ENCODE measurements at places on chromosomes 6 and 20. TPM values are rescaled to one million over a fixed set of nuclear protein-coding genes. Genes with fewer than 3 reads are reported as not detected.

DNA sequence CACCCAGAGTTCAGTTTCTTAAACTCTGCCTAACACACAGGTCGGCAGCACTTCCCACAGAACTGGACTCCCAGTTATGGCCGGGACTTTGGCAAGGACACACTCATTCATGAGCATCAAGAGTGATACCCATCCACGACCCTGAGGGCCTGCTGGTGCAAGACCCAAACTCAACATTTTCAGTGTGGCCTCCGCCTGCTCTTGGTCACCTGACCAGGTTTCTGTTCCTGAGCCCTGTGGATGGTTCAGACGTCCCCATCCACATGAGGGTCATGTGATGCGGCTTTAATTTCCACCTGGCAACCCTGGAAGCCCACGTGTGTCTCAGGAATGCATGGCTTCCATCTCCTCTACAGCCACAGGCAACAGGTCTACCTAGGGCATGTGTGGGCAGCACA, 245.3 kb downstream of the DLL1 start:
- DNase-seq = no peak

- no peak for DNase-seq
These were observed 6.4 kb downstream of the SERAC1 start for GRCh38 chr6:158161566-158162254.

- no peak for DNase-seq
These were observed 83.9 kb downstream of the KCNB1 start for GRCh38 chr20:49398401-49399144.

DNA sequence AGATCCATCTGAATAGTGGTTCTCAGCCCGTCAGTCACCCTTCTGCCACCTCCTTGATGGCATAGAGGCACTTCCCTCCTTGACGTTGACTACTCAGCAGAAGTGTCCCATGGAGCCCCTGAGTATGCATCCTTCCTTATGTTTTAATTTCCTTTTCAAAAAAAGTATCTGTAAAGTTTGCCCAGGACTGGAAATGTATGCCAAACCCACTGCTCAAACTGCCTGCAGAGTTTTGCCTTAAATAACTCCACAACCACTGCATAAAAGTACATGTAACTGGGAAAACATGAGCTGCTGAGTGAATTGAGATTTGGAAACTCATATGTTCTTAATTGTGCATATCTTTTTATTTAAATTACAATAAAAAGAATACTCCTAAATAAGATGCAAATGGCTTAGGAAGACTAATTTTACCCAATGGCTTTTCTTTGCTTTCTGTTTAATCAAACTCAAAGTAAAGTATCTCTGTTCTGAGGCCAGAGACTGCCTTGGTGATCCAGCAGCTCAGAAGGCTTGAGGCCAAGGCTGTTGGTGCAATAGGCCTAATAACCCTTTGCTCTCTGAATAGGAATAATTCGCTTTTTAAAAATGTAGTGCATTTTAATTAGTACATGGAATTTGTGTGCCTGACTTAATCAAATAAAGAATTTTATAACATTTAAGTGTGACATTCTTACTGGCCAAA, 90.4 kb downstream of the FNDC1 start:
- no peak for DNase-seq

DNA sequence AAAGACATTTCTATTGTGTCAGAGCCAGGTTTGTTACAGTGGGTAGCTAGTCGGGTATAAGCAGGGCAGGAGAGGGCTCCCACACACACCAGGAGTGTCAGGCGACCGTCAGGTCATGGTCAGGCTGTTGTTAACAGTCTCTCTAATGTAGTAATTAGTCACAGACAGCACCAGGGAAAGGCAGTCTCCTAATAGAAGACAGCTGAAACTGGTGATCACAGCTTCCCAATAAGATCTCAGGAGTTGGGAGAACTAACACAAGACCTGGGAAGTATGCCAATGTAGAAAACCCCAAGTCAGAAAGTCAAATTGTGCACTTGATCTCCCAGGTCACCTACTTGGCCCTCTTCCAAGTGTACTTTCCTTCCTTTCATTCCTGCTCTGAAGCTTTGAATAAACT, 53.0 kb upstream of the GPR6 start:
- DNase-seq = no peak

- DNase-seq = no peak
These were observed 10.9 kb upstream of the F13A1 start for GRCh38 chr6:6331393-6331792.

DNA sequence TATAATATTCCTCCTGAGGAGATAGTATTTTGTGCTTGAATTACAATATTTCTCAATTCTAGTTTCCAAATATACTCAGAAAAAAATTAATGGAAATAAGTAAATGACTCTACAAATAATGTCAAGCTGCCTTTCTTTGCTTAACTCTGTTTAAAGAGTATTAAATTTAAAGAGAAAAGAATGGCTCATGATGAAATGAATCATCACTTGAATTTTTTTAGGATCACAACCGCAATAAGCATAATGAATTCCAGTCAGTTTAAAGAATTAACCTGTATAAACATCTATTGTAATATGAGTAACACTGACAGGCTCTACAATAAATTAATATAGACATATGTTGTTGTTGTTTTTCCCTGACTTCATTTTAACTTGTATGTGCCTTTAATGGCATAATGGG, 266.2 kb upstream of the ADGRB3 start:
- no peak for DNase-seq

- DNase-seq = no peak
These were observed 38.8 kb upstream of the SIRPA start for GRCh38 chr20:1856424-1856823.

DNA sequence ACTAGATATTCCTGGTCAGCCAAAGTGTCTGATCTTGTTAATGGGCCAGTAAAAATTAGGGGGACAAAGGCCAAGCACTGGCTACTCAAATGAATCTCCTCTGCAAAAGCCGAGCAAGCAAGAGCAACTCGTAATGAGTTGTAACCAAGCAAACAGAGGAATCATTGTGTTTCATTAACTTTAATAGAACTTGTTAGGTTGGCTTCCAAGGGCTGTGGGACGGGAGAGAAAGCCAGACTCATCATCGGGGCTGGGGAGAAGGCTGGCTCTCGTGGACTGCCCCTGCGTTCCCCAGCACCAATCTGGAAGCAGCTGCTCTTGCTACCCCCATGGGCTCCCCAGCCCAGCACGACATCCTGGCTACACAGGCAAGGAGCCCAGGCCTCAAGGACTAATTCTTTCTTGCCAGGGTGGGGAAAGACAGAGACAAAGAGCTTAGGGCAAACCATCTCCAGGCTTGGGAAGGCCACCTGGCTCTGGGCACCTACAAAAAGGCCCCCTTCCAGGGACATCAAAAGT, 10.5 kb upstream of the SCUBE3 start:
- no peak for DNase-seq

DNA sequence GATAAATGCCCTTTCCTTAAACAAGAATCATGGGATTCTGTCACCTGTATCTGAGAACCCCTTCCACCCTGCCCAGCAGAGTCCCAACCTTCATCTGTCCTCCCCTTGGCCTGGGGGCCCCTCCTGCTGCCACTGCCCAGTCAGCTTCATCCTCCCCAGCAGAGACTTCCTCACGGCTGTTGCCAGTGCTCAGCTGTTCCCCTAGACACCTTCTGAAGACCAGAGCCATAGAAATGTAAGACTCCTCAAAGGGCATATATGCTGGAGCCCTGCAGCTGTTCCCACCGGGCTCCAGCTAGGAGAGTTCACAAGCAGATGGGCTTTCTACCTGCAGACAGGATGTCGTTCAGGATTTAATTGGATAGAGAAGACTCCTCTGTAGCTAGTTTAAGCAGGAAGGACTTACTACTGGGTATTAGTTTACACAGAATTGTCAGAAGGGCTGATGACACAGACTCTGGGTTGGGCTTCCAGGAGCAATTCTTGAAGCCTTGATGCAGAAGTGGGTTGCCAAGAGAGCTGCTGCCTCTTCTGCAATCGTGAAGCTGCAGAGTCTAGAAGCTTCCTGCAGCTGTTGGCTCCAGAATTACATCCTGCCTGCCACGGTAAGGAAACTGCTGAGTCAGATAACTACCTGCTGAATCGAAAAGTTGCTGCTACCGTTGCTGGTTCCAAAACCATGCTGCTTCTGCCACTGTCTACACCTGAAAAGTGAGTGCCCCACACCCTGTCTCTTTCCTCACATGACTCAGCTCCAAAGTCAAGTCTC, 57.1 kb upstream of the MLN start:
- DNase-seq = peak; percentile 29

DNA sequence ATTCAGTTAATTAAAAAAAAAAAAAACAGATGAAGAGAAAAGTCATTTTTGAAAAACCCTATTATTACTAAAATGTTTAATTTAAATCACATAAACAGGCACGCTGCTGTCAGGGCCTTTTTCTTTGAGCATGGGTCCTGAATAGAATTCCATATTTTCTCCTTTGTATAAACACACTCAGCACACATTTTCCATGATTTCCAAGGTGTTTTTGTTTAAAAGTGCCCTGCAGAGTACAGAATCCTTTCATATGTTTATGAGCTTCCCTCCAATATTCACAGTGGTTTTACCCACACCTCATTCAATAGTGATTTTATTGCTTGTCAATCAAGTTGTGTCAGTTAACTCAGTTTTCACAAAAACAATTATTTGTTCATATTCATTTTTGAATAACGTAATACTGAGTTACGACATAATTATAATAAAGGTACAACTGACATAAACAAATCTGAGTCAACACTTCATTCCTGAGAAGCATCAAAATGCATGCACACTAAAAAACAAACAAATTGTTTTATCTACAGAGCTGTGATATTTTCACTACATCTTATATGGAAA, 15.2 kb downstream of the SLC35B3 start:
- no peak for DNase-seq

DNA sequence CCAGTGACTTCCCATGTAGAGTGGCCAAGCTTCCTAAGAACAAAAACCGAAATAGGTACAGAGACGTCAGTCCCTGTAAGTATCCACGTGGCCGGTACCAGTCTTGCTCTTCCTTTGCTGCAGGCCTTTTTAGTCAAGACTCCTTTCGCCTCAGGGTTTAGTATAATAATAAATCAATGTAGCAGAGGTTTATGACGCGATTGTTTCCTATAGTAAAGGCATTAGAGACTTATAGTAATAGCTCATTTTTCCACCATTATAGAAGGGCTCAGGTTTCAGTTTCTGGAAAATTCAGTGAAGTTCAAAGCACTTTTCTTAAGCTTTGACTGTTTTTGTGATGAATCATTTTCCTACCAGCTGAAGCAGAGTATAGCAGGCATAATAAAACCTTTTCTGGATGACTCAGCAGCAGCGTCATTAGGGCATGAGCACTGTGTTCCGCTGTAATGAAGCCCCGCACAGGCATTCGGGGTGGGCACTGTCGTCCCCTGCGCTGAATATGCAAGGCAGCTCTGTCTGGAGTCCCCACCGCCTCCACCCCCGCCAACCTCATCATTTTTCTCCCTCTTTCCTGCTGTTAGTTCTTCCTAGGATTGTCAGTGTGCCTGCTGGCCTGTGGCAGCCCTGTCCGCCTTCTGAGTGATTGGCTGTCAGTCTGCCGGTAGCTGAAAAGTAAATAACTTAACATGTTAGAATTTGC, 51.3 kb downstream of the PTPN1 start:
- no peak for DNase-seq

GRCh38 chr6:131641554-131641953, 4.5 kb downstream of the ENPP3 start:
- DNase-seq = no peak

DNA sequence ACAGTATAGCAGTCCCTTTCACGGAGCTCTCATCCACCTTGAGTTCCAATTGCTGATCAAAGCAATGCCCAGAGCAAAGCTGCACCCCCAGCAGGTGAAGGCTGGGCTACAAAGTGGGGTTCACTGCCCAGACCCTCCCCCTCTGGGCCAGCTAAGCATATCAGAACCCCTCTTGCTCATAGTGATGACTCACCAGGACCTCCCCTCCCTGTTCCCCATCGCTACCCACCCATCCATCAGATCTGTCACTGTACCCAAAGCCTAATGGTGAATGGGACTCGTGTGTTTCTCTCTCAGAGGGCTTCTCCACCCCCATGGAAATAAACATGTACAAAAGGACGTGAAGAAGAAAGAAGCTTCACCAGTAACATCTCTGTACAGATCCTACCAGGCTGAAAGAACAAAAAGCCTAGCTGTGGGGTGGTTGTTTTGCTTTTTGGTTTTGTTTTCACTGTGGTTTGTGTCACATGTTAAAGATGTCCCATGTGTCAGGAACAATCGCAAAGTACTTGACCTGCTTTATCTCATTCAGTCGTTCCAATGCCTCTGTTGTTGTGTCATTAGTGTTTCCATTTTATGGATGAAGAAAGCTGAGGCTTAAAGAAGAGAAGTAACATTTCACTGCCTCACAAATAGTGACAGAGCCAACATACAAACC, 518.5 kb downstream of the CD83 start:
- DNase-seq = no peak

- no peak for DNase-seq
These were observed 4.0 kb upstream of the MCUR1 start for GRCh38 chr6:13818341-13818740.

GRCh38 chr6:53179961-53180651, 31.5 kb upstream of the GCM1 start:
- peak; percentile 21 for DNase-seq

DNA sequence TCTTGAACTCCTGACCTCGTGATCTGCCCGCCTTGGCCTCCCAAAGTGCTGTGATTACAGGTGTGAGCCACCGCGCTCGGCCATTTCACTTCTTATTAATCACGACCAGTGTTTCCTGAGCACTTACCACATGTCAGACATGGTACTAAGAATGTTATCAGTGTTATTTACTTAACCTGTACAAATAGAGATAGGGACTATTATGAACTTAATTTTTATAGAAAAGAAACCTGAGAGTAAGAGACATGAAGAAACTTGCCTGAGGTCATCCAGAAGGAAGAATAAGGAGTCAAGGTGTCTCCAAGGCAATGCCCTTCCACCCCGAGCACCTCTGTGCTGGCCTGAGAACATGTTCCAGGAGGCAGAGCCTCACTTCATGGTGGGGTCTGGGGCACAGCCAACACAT, 29.3 kb upstream of the EZR start:
- no peak for DNase-seq

- DNase-seq = no peak
These were observed 38.8 kb upstream of the KHDRBS2 start for GRCh38 chr6:62324834-62325233.

GRCh38 chr6:45759472-45759810, 256.2 kb downstream of the CLIC5 start:
- DNase-seq = no peak

DNA sequence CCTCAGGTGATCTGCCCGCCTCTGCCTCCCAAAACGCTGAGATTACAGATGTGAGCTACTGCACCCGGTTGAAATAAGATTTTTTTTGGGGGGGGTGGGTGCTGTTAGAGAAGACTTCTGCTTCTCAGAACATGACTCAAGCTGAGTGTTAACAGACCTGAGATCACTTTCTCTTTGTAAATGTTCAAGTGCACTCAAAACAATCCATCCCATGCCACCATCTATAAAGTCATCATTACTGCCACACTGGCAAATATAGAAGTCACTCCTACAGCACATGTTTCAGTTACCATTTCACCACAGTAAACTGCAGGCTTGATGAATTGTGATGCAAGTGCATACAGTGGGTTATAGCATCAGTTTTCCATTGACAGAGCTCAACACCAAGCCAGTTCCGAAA, 9.0 kb downstream of the VPS16 start:
- DNase-seq = no peak

The CRISP3 gene
- 0.04 TPM for polyA plus RNA-seq

The C6orf141 gene
- polyA plus RNA-seq = 1.5 TPM

The FLOT1 gene
- polyA plus RNA-seq = 181 TPM

The GPR6 gene
- polyA plus RNA-seq = not detected

The NXT1 gene
- polyA plus RNA-seq = 29.9 TPM

The ZKSCAN3 gene
- polyA plus RNA-seq = 1.3 TPM
